Large intestine (tissue), 12 donors: ENCODE measurements at places on chromosomes 12 and 14.

GRCh38 chr14:58060077-58060476, 91.9 kb downstream of the ARMH4 start:
- DNase-seq: no peak
- no peaks in the 10 kb centered on the region for H3K27me3 ChIP-seq
- H3K36me3 ChIP-seq: no peaks in the 10 kb centered on the region
- H3K4me3 ChIP-seq: no peak overlapping the region
- no peak overlapping the region for H3K27ac ChIP-seq
- no peaks in the 10 kb centered on the region for H3K4me1 ChIP-seq

DNA sequence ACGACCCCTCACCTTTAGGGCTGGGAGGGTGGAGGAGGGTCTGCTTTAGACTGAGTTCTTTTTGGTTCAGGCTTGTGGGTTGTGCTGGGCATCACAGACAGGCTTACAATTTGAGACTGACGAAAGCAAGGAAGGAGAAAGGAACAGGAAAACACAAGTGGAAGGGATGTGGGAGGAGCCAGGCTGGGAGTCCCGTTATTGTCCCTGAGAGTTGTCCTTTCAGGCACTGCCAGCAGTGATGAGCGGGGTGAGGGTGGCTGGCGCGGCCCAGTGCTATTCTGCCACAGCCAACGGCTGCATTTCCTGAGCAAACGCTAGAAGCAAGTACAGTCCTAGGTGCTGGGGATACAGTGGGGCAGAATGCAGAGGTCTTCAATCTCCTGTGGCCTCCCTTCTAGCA, 29.2 kb upstream of the TSPAN9 start:
- H3K27ac ChIP-seq: no peak overlapping the region
- peaks cover 16% of the 10 kb centered on the region for H3K27me3 ChIP-seq
- H3K4me3 ChIP-seq: no peak overlapping the region
- H3K4me1 ChIP-seq: no peaks in the 10 kb centered on the region
- no peaks in the 10 kb centered on the region for H3K36me3 ChIP-seq

- no peaks in the 10 kb centered on the region for H3K27me3 ChIP-seq
- no peaks in the 10 kb centered on the region for H3K36me3 ChIP-seq
- DNase-seq: no peak
- no peak overlapping the region for H3K4me3 ChIP-seq
- peaks cover 7% of the 10 kb centered on the region for H3K4me1 ChIP-seq
- no peak overlapping the region for H3K27ac ChIP-seq
Observed at GRCh38 chr12:91113621-91114020, 2.3 kb upstream of the LUM start.

- no peak overlapping the region for H3K27ac ChIP-seq
- peaks cover 2% of the 10 kb centered on the region for H3K4me1 ChIP-seq
- no peak for DNase-seq
Observed at GRCh38 chr12:68641138-68641537, 30.4 kb downstream of the RAP1B start.

- H3K36me3 ChIP-seq: no peaks in the 10 kb centered on the region
- H3K27ac ChIP-seq: no peak overlapping the region
- DNase-seq: no peak
- H3K4me3 ChIP-seq: no peak overlapping the region
- no peaks in the 10 kb centered on the region for H3K27me3 ChIP-seq
Observed at GRCh38 chr14:87351007-87351406, 642.0 kb downstream of the GALC start.

- no peaks in the 10 kb centered on the region for H3K36me3 ChIP-seq
- H3K27me3 ChIP-seq: peaks cover 14% of the 10 kb centered on the region
- H3K27ac ChIP-seq: peak overlapping the region; percentile 71
- peak; percentile 94 for DNase-seq
Observed at GRCh38 chr12:131860472-131861260, 32.5 kb downstream of the MMP17 start.

DNA sequence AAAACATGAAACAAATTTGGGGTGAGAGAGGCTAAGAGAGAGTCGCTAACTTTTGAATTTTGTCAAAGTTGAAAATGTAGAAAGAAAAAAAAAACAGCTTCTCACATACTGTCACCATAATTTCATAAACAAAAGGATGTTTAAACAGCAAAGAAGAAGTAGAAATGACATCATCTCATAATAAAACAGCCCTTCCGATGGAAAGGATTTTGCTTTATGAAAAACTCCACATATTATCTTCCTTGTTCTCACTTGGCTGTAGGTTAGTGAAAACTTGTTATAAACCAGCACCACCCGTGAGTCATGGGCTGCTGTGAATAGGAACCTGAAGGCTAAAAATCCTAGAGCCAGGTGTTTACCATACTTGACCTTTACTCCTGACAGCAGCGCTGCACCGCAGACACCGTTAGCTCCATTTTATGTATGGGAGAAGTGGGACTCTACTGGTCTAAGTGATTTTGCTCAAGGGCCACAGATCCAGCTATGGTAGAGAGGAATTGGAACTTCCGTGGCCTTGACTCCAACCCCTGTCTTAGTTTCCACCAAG, 63.0 kb upstream of the VRK1 start:
- H3K4me1 ChIP-seq: no peaks in the 10 kb centered on the region
- peaks cover 29% of the 10 kb centered on the region for H3K27me3 ChIP-seq
- H3K27ac ChIP-seq: no peak overlapping the region
- no peaks in the 10 kb centered on the region for H3K36me3 ChIP-seq
- no peak for DNase-seq

- H3K27ac ChIP-seq: no peak overlapping the region
- H3K27me3 ChIP-seq: peaks cover 6% of the 10 kb centered on the region
- no peaks in the 10 kb centered on the region for H3K36me3 ChIP-seq
- peaks cover 8% of the 10 kb centered on the region for H3K4me1 ChIP-seq
Observed at GRCh38 chr14:104820669-104821228, 19.8 kb downstream of the ZBTB42 start.

DNA sequence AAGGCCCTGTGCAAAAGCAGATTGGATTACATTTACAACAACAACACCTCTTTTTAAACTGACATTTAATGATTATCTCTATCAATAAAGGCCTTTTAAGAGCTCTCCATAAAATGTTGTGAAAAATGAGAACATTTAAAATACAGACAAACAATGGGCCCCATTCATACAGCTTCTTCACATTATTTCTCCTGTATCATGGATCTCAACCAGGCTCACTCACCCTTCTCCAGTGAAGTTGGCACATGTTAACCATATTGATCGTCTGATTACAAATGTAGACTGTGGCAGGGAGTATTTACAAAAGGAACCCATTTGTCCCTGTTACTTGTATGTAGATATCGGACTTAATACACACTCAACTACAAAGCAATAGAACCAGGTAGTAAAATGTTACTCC, 220.2 kb upstream of the BTG1 start:
- no peak for DNase-seq
- H3K36me3 ChIP-seq: no peaks in the 10 kb centered on the region
- H3K27me3 ChIP-seq: no peaks in the 10 kb centered on the region
- H3K4me1 ChIP-seq: peaks cover 9% of the 10 kb centered on the region
- no peak overlapping the region for H3K4me3 ChIP-seq

GRCh38 chr12:105259226-105259625, 23.3 kb upstream of the APPL2 start:
- no peaks in the 10 kb centered on the region for H3K4me1 ChIP-seq
- H3K27me3 ChIP-seq: no peaks in the 10 kb centered on the region
- H3K36me3 ChIP-seq: no peaks in the 10 kb centered on the region
- no peak overlapping the region for H3K27ac ChIP-seq

GRCh38 chr14:24674204-24674970, 40.4 kb upstream of the GZMB start:
- DNase-seq: no peak
- H3K4me1 ChIP-seq: no peaks in the 10 kb centered on the region
- no peaks in the 10 kb centered on the region for H3K36me3 ChIP-seq
- H3K27ac ChIP-seq: no peak overlapping the region
- no peak overlapping the region for H3K4me3 ChIP-seq
- peaks cover 13% of the 10 kb centered on the region for H3K27me3 ChIP-seq

GRCh38 chr12:106879612-106880011, 76.1 kb upstream of the TMEM263 start:
- H3K27me3 ChIP-seq: no peaks in the 10 kb centered on the region
- DNase-seq: no peak
- H3K4me1 ChIP-seq: no peaks in the 10 kb centered on the region
- H3K4me3 ChIP-seq: no peak overlapping the region
- peaks cover 28% of the 10 kb centered on the region for H3K36me3 ChIP-seq
- H3K27ac ChIP-seq: no peak overlapping the region

DNA sequence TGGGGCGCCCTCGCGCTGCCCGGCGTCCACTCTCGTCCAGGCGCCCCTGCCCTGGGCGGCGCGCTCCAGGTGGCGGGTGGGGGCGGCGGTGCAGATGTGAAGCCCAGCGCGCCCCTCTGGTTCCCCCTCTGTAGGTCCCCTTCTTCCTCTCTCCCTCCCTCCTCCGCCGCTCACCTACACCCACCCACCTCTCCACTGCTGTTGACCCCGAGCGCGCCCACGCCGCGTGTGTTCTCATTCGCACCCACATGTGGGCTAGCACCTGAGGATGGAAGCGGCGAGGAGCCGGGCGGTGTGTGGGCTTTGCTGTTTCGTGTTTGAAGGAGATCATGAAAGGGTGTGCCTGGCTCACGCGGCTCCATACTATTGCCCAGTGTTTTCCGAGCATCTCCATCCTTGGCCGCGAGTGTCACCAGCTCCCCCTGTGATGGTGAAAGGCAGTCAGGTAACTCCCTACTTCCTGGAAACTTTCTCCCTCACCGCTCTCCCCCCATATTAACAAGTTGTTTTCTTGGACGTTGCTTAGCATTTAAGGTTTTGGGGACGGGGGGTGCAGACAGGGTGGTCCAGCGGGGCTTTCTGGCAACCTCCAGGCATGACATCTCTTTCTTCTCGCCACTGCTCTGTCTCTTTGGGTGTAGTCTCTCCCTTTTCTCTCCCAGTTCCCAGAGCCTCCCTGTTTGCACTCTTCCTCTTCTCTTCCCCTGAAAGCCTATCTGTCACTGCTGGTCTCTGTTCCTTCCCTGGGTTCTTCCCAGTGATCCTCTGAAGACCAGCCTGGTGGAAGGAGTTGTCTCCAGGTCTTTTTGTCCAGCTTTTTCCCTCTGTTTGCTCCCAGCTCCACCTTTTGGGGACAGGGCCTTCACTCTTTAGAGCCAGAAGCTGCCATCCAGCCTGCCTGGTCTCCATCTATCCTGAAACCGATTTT, 1.6 kb downstream of the CACNA1C start:
- DNase-seq: peak; percentile 48
- no peak overlapping the region for H3K27ac ChIP-seq
- H3K4me1 ChIP-seq: peaks cover 7% of the 10 kb centered on the region

DNA sequence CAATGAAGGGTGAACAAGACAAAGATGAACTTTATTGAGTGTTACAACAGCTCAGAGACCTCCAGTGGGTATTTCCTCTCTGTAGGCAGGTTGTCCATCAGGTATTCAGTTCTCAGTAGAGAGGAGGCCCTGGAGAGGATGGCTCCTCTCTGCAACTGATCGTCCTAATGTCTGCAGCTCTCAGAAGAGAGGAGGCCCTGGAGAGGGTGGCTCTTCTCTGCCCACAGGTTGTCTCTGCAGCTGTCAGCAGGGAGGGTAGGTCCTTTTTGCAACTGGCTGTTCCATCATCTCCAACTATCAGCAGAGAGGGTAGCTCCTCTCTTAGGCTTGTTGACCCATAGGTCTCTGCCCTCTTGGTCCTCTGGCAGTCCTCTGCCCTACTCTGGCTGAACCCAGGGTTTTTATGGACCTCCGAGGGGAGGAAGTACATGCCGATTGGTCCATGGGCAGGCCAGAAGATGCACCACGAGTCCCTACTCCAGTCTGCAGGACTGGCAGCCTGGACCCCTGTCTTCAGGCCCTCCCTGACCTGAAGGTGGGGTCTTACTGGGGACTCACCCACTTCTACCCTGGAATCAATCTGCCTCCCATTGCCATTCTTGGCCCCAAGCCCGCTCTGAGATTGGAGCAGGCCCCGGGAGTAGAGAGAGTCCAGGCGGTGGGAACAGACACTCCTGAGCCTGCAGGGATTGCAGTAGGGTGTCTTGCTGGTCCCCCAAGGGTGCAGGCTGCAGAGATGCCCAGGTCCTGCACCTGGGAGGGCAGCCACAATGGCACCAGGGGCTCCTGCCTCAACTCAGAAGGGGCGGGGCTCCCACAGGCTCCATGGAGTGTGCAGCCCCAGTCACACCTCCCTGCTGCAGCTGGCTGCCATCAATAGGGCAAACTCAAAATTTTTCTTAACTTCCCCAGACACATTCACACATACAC, 2.3 kb downstream of the TMEM116 start:
- peaks cover 4% of the 10 kb centered on the region for H3K36me3 ChIP-seq
- no peak overlapping the region for H3K4me3 ChIP-seq
- H3K4me1 ChIP-seq: peaks cover 11% of the 10 kb centered on the region
- H3K27ac ChIP-seq: no peak overlapping the region
- no peaks in the 10 kb centered on the region for H3K27me3 ChIP-seq
- no peak for DNase-seq

DNA sequence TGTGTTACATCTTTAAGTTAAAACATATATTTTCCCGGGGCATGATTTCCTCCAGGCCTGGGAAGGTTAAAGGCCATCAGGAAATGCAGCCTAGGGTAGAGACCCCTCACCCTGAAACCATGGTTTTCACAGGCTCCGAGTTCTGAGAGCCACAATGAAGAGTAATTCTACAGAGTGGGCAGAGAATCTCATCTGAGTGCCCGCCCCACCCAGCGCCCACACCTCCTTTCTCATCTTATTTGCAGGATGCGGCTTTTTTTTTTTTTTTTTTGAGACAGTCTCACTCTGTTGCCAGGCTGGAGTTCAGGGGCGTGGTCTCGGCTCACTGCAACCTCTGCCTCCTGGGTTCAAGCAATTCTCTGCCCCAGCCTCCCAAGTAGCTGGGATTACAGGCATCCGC, 170.7 kb downstream of the FOXN3 start:
- H3K36me3 ChIP-seq: peaks cover 9% of the 10 kb centered on the region
- H3K27me3 ChIP-seq: no peaks in the 10 kb centered on the region
- H3K4me3 ChIP-seq: no peak overlapping the region

GRCh38 chr12:56785141-56785865, 22.2 kb downstream of the HSD17B6 start:
- H3K27me3 ChIP-seq: no peaks in the 10 kb centered on the region
- H3K27ac ChIP-seq: no peak overlapping the region
- no peak overlapping the region for H3K4me3 ChIP-seq
- no peaks in the 10 kb centered on the region for H3K36me3 ChIP-seq

- no peak overlapping the region for H3K27ac ChIP-seq
- no peak overlapping the region for H3K4me3 ChIP-seq
- H3K27me3 ChIP-seq: no peaks in the 10 kb centered on the region
- H3K36me3 ChIP-seq: no peaks in the 10 kb centered on the region
Observed at GRCh38 chr12:89247967-89248366, 104.3 kb downstream of the DUSP6 start.

- DNase-seq: no peak
- no peak overlapping the region for H3K27ac ChIP-seq
- no peak overlapping the region for H3K4me3 ChIP-seq
- H3K4me1 ChIP-seq: no peaks in the 10 kb centered on the region
- no peaks in the 10 kb centered on the region for H3K36me3 ChIP-seq
Observed at GRCh38 chr12:115932066-115932465, 345.4 kb downstream of the MED13L start.
